ENCODE measurements at places on chromosomes 16 and 17. TPM values are rescaled to one million over a fixed set of nuclear protein-coding genes. Genes with fewer than 3 reads are reported as not detected.

ST6GALNAC2 gene
- 62.2 TPM for total RNA-seq

KIF2B gene
- total RNA-seq = not detected

HS3ST3B1 gene
- total RNA-seq = 4.6 TPM

PIP4K2B gene
- 31.9 TPM for total RNA-seq
